ENCODE measurements at places on chromosomes 1 and 21. TPM values are rescaled to one million over a fixed set of nuclear protein-coding genes. Genes with fewer than 3 reads are reported as not detected.

GRCh38 chr1:3494321-3495308 is 40.1 kb downstream of the ARHGEF16 start:
- H3K4me3 ChIP-seq = no peak overlapping the region
- DNase-seq = no peak
- peaks cover 8% of the 10 kb centered on the region for H3K4me1 ChIP-seq
- peaks cover 9% of the 10 kb centered on the region for H3K27me3 ChIP-seq
- no peaks in the 10 kb centered on the region for H3K36me3 ChIP-seq

The AXDND1 gene
- 2.5 TPM for total RNA-seq

The OLIG1 gene
- not detected for total RNA-seq

- H3K4me1 ChIP-seq = no peaks in the 10 kb centered on the region
- no peak overlapping the region for H3K27ac ChIP-seq
- no peaks in the 10 kb centered on the region for H3K36me3 ChIP-seq
- H3K4me3 ChIP-seq = no peak overlapping the region
- H3K27me3 ChIP-seq = no peaks in the 10 kb centered on the region
Measured at GRCh38 chr1:96185181-96185580, 536.4 kb upstream of the PTBP2 start.

The OR10Z1 gene
- total RNA-seq = not detected

The OR2AK2 gene
- 0.55 TPM for total RNA-seq

All from sigmoid colon (tissue), 7 donors.